ENCODE measurements at places on chromosomes 11 and 22.

- no peak for DNase-seq
Measured at GRCh38 chr11:7892840-7893254, 38.2 kb downstream of the OR10A6 start.

GRCh38 chr22:25762147-25762546 lies 20.2 kb downstream of the MYO18B start:
- DNase-seq = no peak

- no peak for DNase-seq
Measured at GRCh38 chr11:18836417-18836816, 44.8 kb upstream of the PTPN5 start.

DNA sequence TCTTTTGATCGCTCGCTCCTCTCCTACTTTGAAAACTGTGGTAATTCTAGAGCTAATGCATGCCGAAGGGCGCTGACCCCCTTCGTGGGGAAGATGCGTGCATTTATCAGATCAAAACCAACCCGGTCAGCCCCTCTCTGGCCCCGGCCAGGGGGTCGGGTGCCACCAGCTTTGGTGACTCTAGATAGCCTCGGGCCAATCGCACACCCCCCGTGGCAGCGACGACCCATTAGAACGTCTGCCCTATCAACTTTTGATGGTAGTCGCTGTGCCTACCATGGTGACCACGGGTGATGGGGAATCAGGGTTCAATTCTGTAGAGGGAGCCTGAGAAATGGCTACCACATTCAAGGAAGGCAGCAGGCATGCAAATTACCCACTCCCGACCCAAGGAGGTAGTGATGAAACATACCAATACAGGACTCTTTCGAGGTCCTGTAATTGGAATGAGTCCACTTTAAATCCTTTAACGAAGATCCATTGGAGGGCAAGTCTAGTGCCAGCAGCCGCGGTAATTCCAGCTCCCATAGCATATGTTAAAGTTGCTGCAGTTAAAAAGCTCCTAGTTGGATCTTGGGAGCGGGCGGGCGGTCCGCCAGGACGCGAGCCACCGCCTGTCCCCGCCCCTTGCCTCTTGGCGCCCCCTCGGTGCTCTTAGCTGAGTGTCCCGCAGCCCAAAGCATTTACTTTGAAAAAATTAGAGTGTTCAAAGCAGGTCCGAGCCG lies 3898.2 kb upstream of the OR11H1 start:
- no peak for DNase-seq

DNA sequence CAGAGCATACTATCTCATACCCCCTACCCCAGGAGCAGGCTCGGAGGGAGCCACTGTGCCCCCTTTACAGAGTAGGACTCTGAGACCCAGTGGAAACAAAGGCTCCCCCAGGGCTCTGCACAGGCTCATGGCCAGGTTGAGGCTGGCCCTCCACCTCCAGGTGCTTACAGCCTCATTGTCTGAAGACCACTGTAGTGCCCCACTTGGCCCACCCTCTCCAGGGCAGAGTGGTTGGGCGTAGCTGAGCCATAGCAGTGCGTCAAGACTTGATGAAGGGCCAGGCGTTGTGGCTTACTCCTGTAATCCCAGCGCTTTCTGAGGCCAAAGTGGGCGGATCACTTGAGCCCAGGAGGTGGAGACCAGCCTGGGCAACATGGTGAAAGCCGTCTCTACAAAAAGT lies 1.7 kb downstream of the ANKRD13D start:
- DNase-seq = peak; percentile 45

DNA sequence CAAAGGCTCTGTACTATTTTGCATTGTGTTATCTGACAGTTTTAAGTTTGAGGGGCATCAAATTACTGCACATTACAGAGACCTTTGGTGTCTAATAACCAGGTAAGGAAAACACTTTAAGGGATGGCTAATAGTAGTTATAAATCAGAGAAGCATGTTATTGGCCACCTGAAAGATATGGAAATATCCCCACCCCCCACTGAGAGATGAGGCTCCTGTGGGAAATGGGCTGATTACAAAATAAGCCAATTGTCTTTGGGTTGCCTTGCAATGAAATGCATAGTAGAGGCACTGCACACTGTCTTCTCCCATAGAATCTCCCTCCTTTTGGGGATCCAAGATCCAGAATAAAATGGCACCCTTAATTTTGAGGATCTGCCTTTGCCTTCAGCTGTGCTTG lies 91.0 kb downstream of the IGLL5 start:
- no peak for DNase-seq

GRCh38 chr11:115618428-115618827 lies 114.2 kb upstream of the CADM1 start:
- DNase-seq = no peak

GRCh38 chr11:11626128-11626527 lies 4.3 kb upstream of the GALNT18 start:
- no peak for DNase-seq

DNA sequence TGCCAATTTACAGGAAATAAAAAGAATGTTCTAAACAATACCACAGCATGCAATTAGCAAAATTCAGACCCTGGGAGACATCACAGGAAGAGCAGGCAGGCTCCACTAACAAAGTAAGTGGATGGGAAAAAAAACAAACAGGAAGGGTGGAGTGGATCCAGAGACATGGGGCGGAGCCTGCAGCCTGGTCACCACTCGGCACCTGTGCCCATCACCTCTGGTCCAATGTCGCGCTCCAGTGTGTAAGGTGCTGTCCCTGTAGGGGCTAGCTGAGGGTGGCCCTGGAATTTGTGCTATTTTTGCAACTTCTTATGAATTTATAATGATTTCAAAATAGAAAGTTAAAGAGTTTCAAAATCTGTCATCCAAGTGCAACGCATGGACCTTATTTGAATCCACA lies 11.0 kb upstream of the MOB2 start:
- DNase-seq = no peak

- no peak for DNase-seq
Measured at GRCh38 chr11:118281284-118281683, 17.2 kb upstream of the MPZL2 start.
